ENCODE measurements at places on chromosomes 6 and 20.

DNA sequence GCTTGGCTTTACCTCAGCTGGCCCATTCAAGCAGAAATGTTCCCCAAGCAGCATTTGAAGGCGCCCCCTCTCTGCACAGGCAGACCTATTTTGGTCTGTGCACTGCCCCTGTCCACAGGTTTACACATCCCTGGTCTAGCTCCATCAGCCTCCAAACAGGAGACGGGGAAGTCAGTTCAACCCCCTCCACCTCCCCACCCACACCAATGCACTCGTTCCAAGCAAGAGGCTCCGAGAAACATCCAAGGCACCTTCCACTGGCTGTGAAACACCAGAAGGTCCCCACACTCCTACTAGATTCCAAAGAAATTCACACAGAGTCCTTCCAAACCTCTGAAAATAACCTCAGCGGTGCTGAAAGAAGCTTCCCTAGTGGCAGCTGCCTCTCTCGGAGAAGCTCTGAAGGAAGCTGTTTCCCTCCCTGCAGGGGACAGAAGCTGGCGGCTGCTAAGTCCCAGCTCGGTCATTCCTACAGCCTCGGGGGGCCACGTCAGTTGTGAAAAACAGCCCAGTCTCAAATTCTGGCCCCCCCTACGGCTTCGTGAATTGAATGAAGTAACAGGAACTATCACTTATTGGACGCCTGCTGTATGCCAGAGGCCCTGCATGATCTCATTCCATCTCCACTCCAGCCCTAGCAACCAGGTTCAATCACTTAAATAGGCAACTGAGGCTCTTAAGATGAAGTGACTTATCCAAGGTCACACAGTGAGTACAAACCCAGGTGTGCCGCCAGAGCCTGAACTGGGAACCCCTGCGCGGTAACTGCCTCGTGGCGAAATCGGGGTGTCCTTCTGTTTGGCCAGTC, 815 bp downstream of the SPATA2 start:
- DNase-seq: no peak

DNA sequence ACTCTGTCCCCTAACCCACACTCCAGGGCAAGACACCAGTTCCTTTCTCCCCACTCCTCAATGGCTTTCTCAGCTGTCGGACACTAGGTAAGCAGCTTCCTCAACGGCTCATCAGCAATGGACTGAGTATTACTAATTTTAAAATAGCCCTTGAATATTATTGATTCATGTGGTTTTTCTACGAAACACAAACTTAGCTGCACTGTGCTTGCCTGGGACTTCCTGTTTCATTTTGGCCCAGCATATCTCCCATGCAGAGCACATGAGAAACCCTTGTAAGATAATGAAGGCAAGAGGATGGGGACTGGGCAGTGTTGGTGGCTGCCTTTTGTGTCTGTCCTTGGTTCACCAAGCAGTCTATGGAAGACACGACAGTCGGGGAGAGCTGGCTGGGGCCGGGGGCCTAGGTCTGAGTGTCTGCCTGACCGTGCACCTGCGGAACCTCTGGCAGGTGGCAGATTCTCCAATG, 48.9 kb downstream of the RNASET2 start:
- no peak for DNase-seq

GRCh38 chr6:145147981-145148749, 587.2 kb downstream of the EPM2A start:
- DNase-seq: peak; percentile 58

GRCh38 chr20:2693286-2694007, 867 bp downstream of the EBF4 start:
- no peak for DNase-seq

DNA sequence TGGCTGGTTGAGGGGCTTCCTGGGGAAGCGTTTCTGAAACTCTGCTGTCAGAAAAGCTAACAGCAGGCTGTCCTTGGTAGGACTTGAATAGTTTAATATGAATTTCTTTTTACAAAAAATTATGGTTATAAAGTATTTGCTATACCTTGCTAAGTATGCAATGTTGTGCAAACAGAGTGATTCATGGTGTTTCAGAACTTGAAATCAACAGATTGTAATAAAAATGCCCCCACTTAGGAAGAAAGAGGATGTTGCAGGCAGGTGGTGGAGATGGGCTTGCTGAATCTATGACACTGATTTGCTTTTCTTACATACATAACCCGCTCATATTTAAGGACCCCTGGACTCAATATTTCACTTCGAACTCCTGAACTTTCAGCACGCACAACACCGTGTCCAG, 211.6 kb downstream of the THBS2 start:
- DNase-seq: no peak

GRCh38 chr6:12047304-12047703, 35.2 kb downstream of the HIVEP1 start:
- no peak for DNase-seq

GRCh38 chr20:10573951-10574339, 99.9 kb downstream of the JAG1 start:
- no peak for DNase-seq
